ENCODE measurements at places on chromosomes 1 and 21.

DNA sequence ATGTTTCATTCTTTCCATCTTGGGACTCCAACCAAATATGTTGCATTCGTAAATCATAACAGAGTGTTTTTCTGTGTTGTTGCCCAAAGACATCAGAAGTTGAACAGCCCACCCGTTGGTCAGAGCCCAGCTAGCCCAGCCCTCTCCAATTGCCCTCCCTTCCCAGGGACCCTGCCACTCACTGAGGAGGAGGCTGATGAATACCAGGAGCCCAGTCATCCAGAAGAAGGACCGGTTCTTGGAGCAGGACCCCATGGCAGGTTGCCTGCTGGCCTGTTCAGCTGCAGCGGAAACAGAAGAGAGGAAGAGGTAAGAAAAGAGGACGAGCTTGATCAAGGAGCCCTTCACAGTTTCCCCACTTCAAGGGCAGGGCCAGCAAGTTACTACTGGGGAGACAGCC is 172.2 kb upstream of the ETV3 start:
- DNase-seq = no peak

- DNase-seq = no peak
These were observed 77.5 kb downstream of the DNTTIP2 start for GRCh38 chr1:93801471-93801870.

DNA sequence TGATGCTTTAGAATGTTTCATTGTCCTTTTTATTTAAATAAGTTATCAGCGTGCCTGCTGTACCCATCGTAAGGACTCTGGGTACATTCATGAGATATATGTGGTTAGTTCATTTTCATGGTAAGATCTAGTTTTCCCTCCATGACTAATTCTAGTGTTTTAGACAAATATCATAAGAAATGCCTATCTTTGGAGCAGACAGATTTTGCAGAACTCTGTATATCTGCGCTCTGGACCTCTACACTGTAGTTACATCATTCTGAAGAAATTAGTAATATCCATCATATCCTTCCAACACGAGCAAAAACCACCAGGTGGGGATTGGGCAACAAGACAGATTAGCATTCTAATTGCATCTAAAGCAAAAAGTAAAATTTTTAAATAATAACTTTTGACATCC is 499.2 kb downstream of the SETD4 start:
- DNase-seq = no peak

DNA sequence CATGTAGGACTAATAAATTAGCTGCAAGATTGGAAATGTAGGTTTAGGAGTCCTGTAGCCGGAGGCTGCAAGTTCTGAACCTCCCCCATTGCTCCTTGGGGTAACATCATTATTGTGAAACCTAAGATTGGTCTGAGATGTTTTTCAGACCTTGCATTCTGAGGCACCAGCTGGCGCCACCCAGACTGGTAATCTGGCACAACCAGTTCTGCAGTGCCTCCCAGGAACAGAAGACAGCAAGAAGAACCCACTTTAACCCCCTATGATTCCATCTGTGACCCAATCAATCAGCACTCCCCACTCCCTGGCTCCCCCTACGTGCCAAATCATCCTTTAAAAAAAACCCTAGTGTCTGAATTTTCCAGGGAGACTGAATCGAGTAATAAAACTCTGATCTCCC is 11.6 kb upstream of the DNAJC6 start:
- no peak for DNase-seq

GRCh38 chr1:21857840-21858670 is 46.0 kb downstream of the LDLRAD2 start:
- DNase-seq = no peak

DNA sequence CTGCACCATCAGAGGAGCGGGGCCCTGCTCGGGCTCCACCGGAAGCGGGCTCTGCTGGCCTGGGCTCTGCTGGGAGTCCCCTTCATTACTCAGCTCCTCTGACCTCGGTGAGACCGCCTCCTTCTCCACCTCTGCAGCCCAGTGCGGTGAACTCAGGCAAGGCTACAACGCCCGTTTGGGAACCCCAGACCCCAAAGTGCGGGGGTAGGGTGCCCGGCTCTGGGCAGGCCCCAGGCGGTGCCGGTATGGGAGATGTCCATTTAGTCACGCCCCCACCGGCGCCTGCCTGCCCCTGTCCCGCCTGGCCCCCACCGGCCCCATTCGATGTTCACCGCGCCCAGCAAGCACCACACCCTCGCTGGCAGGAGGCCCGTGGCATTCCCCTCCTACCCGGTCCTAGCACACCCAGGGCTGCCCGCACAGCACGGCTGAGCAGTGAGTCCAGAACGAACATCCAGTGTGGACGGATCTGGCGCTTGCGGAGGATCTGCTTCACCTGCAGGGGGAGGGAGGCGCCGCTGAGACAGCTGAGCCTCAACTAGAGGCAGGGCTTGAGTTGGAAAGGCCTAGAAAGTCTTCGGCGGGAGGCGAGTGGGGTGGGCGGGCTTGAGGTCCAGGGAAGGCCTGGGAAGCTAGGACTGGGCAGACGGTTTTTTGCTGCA is 10.0 kb downstream of the MAP3K6 start:
- DNase-seq = peak; percentile 61

DNA sequence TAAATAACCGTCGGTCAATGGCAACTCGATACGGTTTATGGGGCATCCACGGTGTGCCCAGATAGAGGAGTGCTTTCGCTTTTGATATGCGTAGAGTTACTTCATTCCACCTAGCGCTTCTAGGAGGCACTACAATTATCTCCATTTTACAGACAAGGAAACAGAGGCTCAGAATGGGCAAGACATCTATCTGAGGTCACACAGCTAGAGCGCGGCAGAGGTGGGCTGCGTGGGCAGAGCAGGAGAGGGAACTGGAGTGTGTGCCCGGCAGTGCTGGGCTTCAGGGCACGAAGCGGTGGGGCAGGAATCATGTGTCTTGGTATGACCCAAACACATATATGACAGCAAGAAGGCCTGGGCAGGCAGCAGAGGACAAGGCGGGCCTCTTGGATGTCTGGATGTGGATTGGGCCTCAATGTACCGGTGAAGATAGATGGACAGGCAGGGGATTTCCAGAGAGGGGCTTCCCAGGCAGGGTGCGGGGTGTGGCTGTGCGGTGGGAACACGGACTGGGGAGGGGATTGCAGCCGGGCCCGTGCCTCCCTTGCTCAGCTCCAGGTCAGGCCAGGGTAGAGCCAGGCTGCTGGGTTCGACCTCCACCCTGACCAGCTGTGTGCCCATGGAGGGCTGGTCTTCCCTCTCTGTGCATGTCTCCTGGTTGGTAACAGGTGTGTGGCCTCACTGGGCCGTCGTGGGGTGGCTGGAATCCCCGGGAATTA is 21.2 kb downstream of the TP73 start:
- DNase-seq = no peak

DNA sequence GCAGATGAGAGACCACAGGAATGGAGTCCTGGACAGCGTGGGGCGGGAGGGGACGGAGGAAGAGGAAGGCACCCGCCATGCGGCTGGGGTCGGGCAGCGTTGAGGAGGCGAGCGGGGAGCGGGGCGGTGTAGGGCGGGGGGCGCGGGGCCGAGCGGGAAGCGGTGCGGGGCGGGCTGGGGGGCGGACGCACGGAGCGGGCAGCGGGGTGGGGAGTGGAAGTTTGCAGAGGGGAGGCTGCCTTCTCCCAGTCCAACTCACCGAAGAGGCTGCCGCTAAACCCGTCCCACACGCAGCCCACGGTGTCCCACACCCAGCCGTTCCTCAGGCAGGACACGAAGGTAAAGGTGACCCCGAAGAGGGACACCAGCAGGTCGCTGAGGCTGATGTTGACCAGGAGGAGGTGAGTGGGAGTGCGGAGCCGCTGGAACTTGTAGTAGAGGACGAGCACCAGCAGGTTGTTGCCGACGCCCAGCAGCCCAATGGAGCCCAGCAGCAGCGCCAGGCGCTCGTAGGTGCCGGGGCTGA is 483 bp downstream of the CHML start:
- peak; percentile 55 for DNase-seq

GRCh38 chr21:19501115-19501514 is 1097.5 kb upstream of the TMPRSS15 start:
- no peak for DNase-seq

- DNase-seq = no peak
These were observed 6.4 kb downstream of the FOXD3 start for GRCh38 chr1:63328781-63329180.

GRCh38 chr1:42824481-42825035 is 7.4 kb upstream of the SVBP start:
- no peak for DNase-seq

GRCh38 chr1:212853658-212854057 is 4.4 kb upstream of the FLVCR1 start:
- no peak for DNase-seq

DNA sequence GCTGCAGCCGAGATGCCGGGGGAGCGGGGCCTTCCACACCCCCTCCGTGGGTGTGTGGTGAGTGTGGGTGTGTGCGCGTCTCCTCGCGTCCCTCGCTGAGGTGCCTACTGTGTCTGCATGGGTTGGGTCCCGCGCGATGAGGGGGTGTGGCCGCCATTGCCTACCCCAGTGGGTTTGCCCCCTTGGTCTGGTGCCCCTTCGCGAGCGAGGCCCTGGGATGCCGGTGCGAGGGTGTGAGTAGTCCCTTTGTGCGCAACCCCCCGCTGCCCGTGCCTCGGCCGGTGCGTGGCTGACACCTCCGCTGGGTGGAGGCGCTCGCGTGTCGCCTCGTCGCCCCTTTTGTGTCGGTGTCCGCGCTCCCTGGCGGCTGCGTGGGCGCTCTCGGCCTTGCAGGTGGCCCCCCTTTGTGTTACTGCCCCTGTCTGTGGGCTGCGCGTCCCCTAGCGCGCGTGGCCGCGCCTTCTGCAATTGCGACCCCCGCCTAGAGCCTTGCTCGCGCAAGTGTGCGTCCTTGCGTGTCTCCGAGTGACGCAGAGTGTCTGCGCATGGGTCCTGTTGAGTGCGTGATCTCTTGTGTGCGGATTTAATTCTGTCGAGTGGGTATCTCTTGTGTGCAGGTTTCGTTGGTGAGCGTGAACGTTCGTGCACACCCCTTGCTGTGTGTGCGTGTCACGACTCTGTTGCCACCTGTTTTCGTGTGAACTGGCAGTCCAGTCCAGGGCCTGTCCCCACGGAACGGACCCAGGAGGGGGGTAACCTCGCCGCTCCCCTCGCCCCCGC is 553 bp downstream of the TTC3 start:
- DNase-seq = peak; percentile 69

DNA sequence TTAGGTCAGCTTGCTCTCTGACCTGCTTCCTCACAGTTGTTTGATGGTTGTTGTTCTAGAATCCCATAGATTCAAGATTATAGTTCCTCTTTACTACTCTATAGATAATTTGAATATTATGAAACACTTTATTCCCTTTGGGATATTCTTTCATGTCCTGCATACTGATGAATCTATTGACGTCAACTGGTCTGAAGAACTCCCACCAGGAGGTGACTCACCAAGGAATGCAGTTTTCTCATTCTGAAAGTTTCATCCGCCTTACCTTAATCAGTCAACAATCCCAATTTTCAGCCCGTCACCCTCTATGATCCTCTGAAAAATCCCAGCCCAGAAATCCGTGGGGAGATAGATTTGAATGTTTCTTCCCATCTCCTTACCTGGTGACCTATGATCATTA is 834.1 kb upstream of the PRMT6 start:
- DNase-seq = no peak

GRCh38 chr1:7098641-7099040 is 313.4 kb downstream of the CAMTA1 start:
- DNase-seq = no peak

GRCh38 chr1:245465666-245466065 is 310.9 kb downstream of the KIF26B start:
- no peak for DNase-seq

DNA sequence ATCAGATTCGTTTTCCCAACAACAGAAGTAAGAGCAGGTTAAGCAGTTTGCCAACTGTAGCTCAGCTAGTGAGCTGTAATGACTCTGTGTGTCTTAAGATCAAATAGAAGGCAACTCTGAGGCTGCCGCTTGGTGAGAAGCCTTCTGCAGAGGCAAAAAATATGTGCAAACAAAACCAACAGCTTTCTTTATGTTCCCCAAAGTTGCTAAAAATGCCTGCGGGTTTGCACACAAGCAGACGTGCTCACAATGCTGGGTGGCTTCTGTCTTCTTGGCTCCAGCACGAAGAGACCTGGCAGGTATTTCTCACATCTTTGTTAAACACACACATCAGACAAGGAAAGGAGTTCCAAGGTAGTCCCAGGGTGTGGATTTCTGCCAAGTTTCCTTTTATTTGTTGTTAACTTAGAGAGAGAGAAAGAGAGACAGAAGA is 158.9 kb upstream of the JUN start:
- no peak for DNase-seq

DNA sequence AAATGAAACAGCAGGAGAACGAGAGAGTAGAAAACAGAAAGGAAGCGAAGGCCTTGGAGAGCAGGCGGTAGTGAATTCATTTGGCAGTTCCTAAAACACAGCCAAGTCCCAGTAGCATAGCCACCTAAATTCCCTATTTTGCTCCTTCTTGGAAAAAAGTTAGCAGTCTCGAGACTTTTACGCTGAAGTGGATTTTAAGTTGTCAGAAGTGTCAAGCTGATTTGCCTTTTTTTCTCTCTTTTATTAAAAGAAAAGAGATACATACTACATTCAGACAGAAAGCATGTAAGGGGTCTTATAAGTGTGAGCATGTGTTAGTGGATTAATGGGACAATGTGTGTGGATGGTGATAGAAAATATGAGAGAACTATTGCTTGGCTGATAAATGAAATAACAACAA is 19.2 kb downstream of the NFIA start:
- DNase-seq = no peak

DNA sequence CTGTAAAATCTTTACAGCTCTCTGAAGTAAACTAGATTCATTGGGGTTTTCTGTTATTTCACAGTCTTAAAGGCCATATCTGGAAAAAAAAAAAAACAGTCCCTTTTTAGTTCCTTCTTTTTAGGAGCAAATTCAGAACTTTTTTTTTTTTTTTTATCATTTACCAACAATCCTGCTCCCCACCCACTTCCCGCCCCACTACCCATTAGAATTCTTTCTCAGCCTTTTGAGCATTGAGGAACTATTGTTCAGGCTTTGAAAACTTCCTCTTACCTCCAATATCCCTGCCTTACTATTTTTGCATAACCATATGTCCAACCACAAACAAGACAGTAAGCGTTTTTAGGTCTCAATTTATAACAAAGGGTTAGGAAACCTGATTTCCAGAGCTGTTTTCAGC is 330.1 kb downstream of the PLPP3 start:
- DNase-seq = no peak

DNA sequence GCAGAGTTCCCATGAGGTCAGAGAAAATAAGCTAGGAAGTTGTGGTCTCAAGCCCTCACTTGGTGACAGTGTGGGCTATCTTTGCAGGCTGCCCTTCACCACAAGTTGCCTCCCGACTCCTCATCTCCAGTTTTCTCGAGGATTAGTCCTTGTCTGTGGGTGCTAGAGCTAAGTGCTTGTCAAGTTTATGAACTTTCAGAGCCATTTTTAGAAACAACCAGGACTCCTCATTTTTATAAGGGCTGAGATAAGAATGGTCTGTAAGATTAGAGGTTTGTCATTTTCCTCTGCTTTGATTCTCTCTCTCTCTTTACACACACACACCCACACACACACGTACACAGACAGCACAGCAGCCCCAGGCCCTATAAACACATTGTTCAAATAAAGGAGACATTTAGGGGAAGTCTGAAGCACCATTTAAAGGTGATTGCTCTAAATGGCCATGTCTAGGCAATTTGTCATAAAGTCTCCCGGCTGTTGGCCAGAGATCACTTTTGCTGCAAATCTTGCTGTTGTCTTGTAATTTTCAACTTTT is 127.2 kb downstream of the LACTBL1 start:
- no peak for DNase-seq

- DNase-seq = no peak
These were observed 16.8 kb downstream of the GNG4 start for GRCh38 chr1:235632506-235633401.

- DNase-seq = no peak
These were observed 130.5 kb downstream of the RHOU start for GRCh38 chr1:228865627-228866330.

- DNase-seq = no peak
These were observed 267.8 kb upstream of the SNX7 start for GRCh38 chr1:98393719-98394118.
